ENCODE measurements at places on chromosomes 1 and 21.

- no peak for DNase-seq
Observed at GRCh38 chr1:233904633-233905415, at the start of gene SLC35F3. TSS of gene SLC35F3 (plus strand) at chr1:233904676.

DNA sequence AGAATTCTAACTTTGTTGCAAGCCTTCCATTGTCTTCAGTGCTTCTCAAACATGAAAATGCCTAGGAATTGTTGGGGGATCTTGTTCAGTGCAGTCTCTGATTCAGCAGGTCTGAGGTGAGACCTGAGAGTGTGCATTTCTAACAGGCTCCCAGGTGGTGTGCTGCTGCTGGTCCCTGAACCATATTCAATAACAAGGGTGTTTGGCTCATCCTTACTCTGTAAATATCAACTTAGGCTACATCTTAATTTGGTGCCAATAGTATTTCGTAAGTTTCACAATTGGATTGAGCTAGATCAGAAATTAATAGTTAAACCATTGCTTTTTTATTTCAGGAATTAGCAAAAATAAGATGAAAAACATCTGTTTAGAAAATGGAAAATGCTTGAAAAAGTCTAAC is 59.1 kb upstream of the GPR88 start:
- DNase-seq: no peak

- DNase-seq: no peak
Observed at GRCh38 chr1:51324251-51325010, 5.9 kb downstream of the TTC39A start.

GRCh38 chr1:40038697-40039096 is 1.8 kb upstream of the CAP1 start:
- no peak for DNase-seq

GRCh38 chr1:69497441-69498221 is 70.1 kb upstream of the LRRC7 start:
- DNase-seq: no peak

DNA sequence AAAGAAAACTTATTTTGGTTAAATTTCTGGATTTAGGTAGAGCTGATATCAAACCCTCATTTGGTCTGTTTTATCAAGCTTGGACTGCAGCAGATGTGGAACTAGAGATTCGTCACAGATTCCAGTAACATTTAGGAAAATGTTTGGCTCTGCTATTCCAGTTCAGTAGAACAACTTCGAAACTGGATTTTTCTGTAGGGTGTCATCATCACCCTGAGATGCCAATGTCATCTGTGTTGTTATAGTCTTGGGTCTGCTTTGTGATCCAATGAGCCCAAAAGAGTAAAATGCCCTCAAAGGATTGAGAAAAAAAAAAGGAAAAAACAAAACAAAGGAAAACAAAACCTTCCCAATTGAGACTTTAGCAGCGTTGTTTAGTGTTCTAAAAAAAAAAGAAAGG is 55.4 kb downstream of the LAMC2 start:
- no peak for DNase-seq

DNA sequence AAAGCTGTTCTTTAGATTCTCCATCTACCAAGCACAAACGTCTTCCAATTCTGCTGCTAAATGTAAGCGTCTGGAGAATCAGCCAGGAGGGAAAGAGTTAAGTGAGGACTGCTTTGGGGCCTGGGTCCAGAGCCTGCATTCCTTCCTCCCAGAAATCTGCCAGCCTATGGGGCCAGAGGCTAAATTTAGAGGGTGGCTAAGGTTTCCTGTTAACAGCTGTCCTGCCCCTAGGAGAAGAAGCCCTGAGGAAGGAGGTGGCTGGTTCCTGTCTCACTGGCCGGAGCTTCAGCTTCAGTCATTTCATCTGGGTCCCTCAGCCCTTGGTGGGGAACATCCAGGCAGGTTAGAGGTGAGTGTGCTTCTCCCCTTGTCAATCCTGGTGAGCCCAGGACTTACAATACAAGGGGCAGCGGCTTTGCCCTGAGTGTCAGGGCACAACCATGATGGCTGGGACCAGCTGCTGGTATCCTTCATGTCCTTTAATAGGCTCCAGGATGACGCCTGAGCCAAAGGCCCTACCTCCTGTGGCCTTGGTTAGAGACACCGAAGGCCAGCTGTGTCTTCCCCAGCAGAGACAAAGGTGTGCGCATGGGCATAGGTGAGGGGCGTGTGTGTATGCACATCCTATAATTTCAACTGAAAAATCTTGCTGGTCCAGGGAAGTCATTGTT is at the start of gene STYXL2:
STYXL2 (plus strand) TSS at position 230 of the 671 bp plus-strand sequence. CDS start 775 bp downstream, outside the sequence.
- DNase-seq: no peak

GRCh38 chr21:41318218-41318617 is 1.6 kb downstream of the FAM3B start:
- DNase-seq: no peak

DNA sequence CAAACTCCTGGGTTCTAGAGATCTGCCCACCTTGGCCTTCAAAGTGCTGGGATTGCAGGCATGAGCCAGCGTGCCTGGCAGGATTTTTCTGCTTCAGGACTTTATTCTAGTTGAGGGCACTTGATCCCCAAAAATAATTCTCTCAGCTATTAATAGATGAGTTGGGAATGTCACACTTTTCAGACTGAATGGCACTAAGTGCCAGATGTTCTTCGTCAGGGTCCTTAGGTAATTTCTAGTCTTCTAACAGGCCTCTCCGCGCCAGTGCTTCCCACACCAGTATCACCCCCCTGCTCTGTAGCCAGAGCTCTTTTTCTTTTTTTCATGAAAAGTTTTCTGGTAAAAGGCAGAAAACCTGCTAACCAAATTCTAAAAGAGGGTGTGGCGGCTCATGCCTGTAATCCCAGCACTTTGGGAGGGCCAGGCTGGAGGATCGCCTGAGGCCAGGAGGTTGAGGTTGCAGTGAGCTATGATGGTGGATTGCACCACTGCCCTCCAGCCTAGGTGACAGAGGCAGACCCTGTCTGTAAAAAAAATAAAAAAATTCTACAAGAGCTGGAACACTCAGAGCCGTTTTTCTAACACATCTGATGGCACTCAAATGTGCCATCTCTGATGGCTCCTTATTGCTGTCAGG is 6.1 kb upstream of the SARS1 start:
- no peak for DNase-seq

DNA sequence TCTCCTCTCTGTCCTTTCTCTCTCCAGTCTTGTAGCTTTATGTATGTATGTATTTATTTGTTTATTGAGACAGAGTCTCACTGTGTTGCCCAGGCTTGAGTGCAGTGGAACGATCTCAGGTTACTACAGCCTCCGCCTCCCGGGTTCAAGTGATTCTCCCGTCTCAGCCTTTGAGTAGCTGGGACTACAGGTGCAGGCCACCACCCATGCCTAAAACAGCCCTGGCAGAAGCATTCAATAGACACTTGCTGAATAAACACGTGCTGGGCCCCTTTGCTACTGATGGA is 2.5 kb downstream of the KIAA2013 start:
- no peak for DNase-seq

- DNase-seq: no peak
Observed at GRCh38 chr1:225862581-225862950, 19.6 kb downstream of the TMEM63A start.

- DNase-seq: no peak
Observed at GRCh38 chr1:224192082-224192788, 9.2 kb downstream of the DEGS1 start.

GRCh38 chr1:178864326-178864725 is 6.6 kb downstream of the ANGPTL1 start:
- DNase-seq: no peak

- peak; percentile 63 for DNase-seq
Observed at GRCh38 chr1:151130987-151131586, 15.3 kb downstream of the SEMA6C start.

DNA sequence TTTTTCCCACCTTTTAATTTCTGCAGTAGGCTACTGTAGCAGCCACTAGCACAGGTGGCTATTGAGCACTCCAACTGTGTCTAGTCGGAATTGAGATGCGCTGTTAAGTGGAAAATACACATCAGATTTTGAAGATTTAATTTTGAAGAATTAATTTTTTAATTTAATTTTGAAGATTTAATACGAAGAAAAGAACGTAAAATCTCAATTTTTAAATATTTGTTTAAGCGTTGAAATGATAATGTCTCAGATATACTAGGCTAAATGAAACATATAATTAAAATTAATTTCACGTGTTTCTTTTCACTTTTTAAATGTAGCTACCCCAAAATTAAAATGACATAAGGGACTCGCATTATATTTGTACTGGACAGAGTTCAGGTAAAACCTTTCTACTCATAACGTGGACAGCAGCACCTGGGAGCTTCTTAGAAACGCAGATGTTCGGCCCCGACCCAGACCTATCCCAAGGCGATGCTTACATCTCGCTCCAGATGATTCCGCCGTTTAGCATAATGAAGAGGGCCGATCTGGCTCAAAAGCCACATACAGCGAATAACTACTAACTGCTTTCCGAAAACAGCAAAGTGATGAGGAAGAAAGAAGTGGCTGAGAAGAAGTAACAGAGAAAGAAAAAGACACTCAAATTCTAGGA is 717 bp downstream of the CRYZL1 start:
- no peak for DNase-seq

DNA sequence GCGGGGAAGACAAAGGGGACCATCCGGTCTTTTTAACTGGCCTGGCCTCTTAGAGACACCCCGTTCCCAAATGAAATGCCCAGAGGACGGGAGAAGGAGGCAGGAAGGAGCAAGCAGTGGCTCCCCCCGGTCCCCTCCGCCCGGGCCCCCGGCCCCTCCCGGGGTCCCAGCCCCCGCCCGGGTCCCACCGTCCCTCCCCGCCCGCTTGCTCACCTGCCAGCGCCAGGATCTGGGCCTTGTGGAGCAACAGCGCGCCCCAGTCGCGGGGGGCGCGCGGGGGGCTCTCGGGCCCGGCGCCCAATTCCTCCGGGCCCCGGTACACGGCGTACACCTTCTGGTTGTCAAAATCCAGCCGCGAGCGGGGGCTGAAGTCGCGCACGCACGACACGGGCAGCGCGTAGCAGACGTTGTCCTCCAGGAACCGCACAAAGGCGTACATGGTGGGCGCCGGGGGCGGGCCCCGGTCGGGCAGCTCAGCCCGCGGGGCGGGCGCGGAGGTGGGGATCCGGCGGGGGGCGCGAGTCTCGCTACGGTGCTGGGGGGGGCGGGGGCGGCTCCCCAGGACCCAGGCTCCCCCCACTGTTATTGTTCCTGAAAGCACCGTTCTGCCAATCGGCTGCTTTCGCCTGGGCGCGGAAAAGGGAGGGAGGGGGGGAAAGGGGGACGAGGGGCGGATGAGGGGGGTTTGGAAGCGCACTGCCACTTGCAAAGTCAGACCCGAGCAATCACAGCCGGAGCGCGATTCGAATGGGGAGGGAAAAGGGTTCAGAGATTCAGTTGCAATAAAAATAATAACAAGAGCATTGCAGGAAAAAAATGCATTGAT is at the start of gene BEND5:
BEND5 (minus strand) TSS at position 499 of the 826 bp plus-strand sequence; CDS start at position 439, 60 bp downstream.
- DNase-seq: peak; percentile 33

- DNase-seq: no peak
Observed at GRCh38 chr1:211619033-211619996, 40.4 kb upstream of the SLC30A1 start.

GRCh38 chr1:89739013-89739843 is 81.6 kb upstream of the LRRC8D start:
- no peak for DNase-seq

- DNase-seq: no peak
Observed at GRCh38 chr1:44831516-44831915, 11.5 kb downstream of the PTCH2 start.

DNA sequence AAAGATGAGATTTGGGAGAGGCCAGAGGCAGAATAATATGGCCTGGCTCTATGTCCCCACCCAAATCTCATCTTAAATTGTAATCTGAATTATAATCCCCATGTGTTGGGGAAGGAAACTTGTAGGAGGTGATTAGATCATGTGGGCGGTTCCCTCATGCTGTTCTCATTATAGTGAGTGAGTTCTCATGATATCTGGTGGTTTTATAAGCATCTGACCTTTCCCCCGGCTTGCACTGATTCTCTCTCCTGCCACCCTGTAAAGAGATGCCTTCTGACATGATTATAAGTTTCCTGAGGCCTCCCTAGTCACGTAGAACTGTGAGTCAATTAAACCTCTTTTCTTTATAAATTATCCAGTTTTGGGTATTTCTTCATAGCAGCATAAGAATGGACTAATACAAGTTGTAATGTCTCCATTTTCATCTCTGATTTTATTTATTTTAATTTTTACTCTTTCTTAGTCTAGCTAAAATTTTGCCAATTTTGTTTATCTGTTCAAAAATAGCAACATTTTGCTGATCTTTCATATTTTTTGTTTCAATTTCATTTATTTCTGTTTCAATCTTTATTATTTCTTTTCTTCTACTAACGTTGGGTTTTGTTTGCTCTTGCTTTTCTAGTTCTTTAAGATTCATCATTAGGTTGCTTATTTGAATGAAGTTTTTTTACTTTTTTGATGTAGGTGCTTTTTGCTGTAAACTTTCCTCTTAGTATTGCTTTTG is 67.0 kb upstream of the ZRANB2 start:
- no peak for DNase-seq

DNA sequence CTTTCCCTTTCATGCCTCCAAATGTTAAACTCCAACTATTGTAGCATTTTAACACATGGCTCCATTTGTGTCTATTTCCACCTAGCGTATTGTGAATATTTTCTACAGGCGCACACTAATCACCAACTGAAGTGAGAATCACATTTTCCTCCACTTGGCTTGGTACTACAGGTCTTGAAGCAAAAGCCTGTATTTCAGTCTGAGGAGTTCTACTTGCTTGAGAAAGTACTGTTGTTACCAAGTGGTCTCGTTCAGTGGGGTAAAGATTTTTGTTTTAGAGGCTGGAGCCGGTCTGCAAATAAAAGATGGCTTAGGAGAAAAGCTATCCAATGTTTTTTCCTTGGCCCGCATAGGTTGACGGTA is 550 bp upstream of the PTBP2 start:
- no peak for DNase-seq

DNA sequence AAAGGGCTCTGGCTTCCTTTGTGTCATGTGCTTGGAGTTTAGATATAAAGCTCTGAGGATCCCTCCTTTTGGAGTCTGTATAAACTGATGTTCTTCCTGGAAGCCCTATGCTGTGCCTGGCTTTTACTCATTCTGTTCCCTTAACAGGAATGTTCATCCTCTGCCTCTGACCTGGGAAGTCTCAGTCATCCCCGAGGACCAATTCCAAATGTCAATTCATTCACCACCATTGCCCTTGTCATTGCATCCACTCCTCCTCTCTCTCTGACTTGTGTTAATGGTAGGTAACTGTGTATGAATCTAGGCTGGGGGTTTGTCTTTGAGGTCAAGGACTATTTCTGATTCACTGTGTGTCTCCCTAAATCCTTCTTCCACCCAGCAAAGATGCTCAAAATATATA is 204.2 kb upstream of the CAMK1G start:
- DNase-seq: no peak

Measured in activated T-helper 1 cell treated with anti-CD3 and anti-CD28 coated beads, Interleukin-12 subunit alpha, Interleukin-12 subunit beta, Interleukin-2, Interleukin-4 antibody, amounts not matched to agents 30 ng/mL and 10 ng/mL and 1 ng/mL, durations not matched to agents 14 hours and 24 hours and 36 hours (primary cell).